ENCODE measurements at places on chromosomes 13 and 19.

GRCh38 chr13:106503272-106503671 lies 32.2 kb downstream of the EFNB2 start:
- DNase-seq: no peak

- no peak for DNase-seq
Observed at GRCh38 chr19:1153891-1154730, 20.0 kb downstream of the SBNO2 start.

DNA sequence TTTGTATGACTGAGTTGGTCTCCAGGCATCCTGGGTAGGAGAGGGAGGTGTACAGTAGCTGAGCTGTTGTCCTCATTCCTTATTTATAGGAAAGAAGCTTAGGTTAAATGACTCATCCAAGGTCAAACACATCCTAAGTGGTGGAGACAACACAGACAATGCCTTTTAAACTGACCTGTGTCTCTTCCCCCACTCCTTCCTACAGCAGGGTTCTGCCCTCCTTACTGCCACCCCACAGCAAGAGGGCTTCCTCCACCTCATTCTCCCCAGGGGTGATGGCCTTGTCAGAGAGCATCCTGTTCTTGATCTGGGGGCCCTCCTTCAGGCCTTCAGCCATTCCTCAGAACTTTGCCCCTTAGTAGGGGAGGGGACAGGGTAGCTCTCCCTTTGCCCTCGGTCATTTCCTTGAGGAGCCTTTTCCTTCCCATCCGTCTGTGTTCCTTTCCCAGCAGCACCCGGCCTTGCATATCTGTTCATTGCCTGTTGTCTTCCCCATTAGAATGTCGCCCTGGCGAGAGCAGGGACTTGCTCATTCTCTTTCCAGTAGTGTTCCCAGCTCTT lies 48.2 kb upstream of the GPI start:
- no peak for DNase-seq

DNA sequence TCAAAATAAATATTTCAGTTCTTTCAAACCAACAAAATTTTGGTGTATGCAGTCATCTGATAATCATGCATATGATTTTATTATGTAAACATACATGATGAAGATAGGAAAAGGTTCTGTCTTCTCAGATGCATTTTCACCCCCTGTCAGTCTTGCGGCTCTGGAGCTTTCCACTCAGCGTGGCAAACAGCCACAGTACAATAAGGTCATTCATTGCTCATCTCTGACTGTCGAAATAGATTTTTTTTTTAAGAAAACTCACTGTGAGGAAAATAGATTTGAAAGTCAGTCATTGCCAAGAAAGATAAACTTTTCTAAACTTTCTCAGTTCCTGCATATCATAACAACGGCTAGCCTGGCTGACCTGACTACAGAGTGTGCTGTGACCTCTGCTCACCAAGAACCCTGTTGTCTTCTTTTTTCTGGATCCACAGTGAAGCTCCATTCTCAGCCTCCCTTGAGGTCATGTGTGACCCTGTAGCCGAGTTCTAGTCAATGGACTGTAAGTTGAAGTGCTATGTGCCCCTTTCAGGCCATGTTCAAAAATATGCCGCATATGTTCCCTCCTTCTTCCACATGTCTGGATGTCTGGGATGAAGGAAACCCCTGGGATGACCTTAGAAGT lies 519.6 kb downstream of the KLF5 start:
- no peak for DNase-seq

DNA sequence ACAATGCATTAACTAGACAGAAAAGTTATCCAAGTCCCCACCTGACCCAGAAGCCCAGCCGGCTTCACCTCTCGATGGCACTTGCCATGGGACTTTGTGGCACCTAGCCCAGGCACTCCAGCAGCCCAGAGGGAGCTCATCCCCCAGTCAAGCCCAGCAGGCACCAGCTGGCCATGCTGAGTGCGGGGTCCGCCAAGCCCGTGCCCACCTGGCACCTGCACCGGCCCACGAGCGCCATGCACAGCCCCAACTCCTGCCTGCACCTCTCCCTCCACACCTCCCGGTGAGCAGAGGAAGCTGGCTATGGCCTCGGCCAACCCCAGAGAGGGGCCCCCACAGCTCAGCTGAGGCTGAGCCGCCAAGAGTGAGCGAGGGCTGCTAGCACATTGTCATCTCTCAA lies 1759.1 kb downstream of the OLFM4 start:
- no peak for DNase-seq

DNA sequence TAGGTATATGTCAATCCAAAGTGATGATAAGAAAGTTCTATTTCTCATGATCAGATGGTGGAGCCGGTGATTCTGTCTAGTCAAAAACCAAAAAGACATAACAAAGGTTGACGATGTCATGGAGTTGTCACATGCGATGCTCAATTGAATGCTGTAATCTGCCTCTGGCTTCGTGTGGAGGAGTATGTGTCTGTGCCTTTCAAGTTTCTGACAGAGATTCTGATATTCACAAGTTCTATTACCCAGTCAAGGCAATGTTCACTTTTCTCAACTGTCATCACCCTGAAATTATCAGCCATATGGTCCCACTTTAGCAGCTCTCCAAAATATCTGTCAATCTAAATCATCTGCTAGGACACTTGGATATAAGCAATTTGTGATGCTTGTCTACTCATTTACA lies 367.6 kb upstream of the PRR20A start:
- DNase-seq: no peak

GRCh38 chr19:19077103-19077502 lies 13.3 kb downstream of the SLC25A42 start:
- DNase-seq: no peak

- no peak for DNase-seq
Observed at GRCh38 chr13:44833139-44833538, 156.1 kb downstream of the NUFIP1 start.

GRCh38 chr19:2755448-2755705 lies 15.6 kb upstream of the SLC39A3 start:
- no peak for DNase-seq

GRCh38 chr13:94427313-94427953 lies 52.0 kb downstream of the DCT start:
- DNase-seq: no peak

GRCh38 chr13:22874839-22875238 lies 305.9 kb upstream of the SGCG start:
- no peak for DNase-seq

- DNase-seq: no peak
Observed at GRCh38 chr13:98144027-98144741, 1.3 kb downstream of the FARP1 start.

- DNase-seq: peak; percentile 91
Observed at GRCh38 chr13:41827507-41828213, 133.2 kb downstream of the VWA8 start.

GRCh38 chr19:38134540-38135149 lies 89.4 kb downstream of the DPF1 start:
- DNase-seq: no peak

DNA sequence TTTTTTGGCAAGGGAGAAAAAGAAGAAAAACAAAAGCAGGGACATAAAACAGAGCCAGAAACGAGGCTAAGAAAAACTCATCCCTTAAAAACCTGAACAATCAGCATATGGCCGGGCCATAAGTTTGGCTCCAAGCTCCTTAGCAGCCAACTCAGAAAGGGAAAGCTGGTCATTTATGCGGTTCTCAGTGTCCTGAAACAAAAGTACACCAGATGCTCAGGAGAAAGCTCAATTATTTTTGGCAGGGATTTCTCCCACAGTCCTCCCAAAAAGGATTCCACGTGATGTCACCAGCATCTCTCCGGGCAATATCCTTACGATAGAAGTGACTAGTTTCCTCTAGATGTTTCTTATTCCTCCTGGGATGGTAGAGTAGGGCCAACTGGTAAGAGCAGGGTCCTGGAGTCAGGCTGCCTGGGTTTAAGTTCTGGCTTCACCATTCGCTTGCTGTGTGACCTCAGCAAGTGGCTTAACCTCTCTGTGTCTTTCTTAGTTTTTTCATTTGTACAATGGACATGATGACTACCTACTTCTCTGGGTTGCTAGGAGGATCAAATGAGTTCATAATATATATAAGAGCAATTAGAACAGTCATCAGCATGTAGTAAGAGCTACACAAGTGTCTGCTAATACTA lies 34.0 kb downstream of the PIN1 start:
- no peak for DNase-seq

- DNase-seq: no peak
Observed at GRCh38 chr13:41182231-41182630, 12.1 kb downstream of the KBTBD7 start.

DNA sequence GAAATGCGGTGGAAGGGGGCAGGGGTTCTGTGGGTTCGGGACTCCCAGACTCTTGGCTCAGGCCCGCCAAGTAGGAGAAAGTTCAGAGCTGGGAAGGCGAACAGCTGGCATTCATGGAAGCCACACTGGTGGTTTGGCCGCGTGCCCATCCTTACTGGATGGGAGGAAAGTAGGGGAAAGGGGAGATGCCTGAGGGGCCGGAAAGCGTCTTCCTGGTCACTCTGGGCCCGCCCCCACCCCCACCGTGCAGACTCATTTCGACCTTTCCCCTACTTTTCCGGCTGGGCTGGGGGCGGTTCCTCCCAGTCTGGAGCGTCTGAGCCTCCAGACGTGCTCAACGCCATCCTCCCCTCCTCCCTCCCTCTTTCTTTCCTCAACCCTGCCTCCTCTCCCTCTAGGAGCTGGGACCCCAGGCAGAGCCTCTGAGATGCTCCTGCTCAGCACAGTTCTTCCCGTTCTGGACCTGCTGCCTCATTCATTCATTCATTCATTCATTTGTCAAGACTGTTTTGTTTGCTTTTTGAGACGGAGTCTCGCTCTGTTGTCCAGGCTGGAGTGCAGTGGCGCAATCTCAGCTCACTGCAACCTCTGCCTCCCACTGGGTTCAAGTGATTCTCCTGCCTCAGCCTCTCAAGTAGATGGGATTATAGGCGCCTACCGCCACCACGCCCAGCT lies 3.5 kb downstream of the ANGPTL4 start:
- peak; percentile 89 for DNase-seq
